Tibial nerve (tissue), 4 donors: ENCODE measurements at places on chromosomes 2 and 18. TPM values are rescaled to one million over a fixed set of nuclear protein-coding genes. Genes with fewer than 3 reads are reported as not detected.

GRCh38 chr18:69664399-69664798, 263.7 kb downstream of the DOK6 start:
- no peak for DNase-seq

DNA sequence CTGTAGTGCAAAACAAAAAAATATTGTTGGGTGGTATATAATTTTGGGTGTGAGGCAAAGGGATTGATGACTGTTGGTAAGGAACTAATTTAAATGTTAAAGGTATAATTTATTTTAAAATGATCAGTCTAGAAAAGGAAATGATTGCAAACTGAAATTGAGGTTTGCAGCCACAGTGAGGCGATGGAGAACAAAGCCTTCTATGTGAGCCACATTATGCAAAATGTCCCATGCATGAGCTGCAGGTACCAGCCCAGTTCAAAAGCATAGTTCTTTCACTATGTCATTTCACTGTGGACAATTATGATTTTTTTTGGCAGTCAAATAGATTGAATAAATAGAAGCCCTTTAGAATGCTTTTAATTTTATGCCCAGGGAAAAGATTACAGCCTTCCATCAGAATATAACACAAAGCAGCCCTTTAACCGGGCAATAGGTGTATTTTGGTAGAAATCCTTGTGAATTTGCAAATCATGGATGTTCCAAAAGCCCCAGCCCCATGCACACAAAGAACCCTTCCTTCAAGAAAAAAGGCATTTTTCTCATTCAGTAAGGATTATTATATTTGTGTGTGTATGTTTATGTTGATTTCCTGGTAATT, 1.7 kb downstream of the MAP2 start:
- DNase-seq = no peak

GRCh38 chr2:175030380-175031271, 25.4 kb upstream of the CHN1 start:
- no peak for DNase-seq

DNA sequence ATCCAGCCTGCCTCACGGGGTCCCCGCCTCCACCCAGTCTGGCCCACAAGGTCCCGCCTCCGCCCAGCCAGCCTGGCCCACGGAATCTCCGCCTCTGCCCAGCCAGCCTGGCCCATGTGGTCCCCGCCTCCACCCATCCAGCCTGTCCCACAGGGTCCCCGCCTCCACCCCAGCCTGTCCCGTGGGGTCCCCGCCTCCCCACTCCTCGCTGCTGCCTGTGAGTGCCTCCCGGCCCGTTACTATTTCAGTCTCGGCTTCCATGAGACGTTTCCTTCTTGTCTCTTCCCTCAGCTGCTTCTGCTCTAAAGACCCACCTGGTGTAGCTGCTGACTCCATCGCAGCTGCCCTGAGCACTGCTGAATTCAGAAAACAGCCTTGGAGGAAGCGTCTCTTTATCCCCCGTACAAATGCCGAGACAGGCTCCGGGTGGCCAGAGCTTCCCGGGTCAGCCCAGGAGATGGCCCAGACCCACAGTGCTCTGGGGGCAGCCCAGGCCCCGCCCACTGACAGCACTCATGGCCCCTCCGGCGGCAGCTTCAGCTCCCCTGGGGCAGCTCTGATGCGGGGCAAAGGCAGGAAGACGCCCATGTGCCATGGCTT, 69.8 kb downstream of the NFATC1 start:
- no peak for DNase-seq

GRCh38 chr2:197889041-197889440, 84.6 kb downstream of the PLCL1 start:
- no peak for DNase-seq

DNA sequence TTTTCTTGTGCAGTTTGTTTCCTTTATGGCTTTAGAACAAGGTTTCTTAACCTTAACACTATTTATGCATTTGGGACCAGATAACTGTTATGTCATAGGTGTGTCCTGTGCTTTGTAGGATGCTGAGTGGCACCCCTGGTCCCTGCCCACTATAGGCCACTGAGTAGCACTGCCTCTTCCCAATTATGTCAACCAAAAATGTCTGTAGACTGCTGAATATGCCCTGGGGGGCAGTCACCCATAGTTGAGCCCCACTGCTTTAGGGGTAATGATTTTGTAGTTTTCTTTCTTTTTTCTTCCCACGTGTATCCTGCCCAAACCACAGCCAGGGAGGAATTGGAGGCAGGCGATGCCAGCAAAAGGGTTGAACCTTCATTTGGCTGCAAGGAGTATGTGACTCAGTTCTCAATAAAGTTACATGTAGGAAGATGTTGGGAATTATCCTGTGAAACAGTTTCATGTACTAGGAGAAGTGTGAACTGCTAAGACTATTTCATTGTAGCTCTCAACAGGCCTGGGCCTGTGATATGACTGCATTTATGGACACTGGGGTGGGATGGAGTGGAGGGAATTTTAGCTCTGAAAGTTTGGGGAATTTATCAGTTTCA, 65.7 kb downstream of the FMNL2 start:
- DNase-seq = no peak

DNA sequence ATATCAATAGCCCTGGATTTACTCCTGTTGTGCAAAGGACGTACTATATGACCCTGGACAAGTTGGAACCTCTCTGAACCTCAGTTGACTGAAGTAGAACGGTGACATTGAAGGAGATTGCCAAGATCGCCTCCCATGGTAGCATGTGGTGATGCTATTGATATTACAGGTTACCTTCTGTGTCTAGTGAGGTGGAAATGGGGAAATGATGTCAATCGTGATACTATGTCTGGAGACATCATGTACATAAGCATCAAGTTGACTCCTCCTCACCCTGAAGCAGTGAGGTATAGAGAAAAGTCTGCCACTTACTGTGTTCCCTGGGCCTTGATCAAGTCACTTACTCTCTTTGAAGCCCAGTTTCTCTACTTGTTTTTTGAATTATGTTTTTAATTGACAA, 93.9 kb downstream of the KLF7 start:
- no peak for DNase-seq

DNA sequence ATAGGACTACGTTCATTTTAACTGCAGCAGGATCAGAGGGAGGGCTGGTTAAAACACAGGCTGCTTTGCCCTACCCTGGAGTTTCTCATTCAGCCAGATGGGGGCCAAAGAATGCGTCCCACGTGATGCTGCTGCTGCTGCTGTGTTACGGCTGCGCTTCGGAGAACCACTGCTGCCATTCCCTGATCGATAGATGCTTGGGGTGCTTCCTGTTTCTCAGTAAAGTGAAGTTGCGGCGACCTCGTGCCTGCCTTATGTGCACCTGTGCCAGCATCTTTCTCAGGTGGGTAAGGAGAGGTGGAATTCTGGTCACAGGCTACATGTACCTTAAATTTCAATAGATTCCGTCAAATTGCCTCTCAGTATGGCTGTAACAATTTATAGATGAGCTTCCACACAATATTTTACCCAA, 24.7 kb upstream of the TOGARAM2 start:
- no peak for DNase-seq

- DNase-seq = no peak
Observed at GRCh38 chr2:105751272-105751671, 6.6 kb downstream of the NCK2 start.

DNA sequence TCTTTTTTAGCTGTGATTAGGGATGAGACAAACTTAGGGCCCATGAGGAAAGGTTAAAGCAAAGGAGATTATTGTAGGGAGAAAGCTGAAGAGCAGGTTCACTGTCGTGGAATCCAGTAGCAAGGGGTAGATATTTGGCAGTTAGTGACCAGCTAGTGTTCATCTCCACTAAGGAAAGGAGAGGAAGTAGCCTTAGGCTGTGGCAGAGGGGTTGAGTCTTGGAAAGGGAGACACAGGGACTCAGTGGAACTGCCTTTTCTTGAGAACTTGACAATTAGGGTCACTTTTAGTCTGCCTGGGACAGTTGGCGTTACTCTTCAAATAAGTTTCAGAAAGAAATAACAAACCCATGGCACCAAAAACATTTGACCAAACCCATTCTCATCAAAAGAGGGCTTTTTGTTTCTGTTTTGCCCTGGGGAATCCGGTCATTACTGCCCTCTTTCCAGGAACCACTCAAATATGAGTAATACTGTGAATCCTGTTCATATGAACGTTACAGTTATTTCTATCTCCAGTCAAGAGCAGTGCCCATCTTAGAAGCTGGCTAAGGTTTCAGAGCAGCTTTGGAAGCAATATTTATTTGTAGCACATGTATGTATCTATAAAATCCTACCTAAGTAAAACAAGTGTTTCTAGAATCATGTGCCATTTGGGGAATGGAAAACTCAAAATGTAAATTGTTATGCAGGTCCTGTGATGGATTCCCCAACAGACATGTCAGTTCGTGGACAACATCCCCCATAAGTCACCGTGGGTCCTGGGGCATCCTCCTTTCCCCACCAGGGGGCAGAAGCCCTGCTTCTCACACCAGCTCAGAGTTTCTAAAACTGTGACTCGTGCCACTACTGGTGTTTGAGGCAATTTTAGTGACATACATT, 77.3 kb upstream of the PHLPP1 start:
- DNase-seq = no peak

GRCh38 chr2:191070276-191070675, 56.3 kb upstream of the STAT1 start:
- DNase-seq = no peak

The KANSL3 gene
- total RNA-seq = 61.5 TPM

The PLGLB1 gene
- total RNA-seq = not detected

The CFC1 gene
- not detected for total RNA-seq

The CSRNP3 gene
- 5.5 TPM for total RNA-seq
